ENCODE measurements at places on chromosomes 1 and 21.

DNA sequence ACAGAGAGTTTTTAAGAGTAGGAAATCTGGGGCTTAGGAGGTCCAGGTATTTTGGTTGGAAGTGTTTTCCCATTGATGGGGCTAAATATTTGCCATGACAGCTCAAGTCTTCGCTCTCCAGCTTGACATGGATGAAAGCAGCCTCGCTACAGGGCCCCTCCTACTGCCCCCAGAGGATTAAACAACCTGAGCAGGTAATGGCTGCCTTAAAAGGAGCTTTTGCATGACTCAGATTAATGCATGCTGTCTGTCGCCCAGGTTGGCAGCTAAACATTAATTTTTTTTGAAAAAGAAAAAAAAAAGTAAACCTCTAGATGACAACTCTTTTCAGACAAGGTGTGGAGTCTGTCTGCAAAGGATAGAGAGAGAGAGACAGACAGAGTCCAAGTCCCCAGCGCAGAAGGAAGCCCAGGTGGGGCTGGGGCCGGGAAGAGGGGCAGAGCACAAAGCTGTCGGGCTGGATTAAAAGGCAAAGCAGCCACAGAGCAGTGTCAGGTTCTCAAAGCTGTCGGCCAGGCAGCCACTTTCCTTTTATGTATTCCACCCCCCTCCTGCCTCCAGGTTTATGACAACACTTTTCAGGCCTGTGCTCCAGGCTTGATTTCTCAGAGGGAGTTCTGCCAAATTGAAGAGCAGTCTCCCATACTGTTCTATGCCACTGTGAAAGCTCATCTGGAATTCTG is 127.9 kb downstream of the CLIC6 start:
- peak; percentile 14 for DNase-seq

DNA sequence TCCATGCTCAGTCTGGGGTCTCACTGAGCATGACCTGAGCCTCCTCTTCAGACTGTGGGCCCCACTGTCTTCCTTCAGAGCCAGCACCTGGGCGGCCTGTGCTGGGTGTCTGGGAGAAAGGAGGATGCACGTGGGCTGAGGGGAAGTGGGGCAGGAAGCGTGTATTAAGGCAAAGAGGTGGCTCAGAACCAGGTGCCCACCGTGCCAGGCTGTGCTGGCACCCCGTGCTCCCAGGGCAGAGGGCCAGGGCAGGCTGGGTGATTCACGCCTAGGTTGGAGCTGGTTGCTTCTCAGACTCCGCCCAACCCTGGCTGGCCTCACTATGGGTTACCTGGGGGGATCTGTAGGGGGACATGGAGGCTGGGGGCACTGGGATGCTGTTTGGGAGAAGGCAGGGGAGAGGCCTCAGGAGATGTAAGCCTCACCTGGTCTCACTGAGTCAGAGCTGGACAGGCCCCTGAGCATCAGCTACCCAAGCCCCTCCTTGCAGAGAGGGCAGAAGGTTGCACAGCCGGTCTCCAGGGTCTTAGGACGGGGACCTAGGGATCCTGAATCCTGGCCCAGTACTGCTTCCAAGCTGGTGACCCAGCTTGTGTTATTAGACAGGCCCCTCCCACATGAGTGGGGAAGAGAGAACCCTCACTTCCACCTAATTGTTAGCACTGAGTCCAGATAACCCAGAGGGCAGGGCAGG is 18.6 kb upstream of the PADI1 start:
- DNase-seq: no peak

DNA sequence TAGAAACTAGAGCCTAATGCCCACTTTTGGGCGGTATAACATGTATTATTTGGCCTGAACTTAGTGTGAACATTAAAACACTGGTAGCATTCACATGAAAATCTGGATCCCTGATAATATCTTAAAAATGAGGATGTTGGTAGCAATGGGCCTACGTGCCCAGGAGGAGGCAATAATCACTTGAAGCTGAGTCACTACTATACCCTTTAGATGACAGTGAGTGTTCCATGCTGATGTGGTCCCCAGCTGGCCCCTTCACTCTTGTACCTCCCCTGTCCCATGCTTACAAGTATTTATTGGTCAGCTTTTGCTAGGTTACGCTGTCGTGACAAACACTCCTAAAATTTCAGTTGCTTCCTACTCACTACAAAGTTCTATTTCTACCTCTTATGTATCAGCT is 23.0 kb upstream of the POU2F1 start:
- no peak for DNase-seq

- peak; percentile 95 for DNase-seq
Observed at GRCh38 chr1:182614796-182615454, 10.7 kb upstream of the RGS16 start.

DNA sequence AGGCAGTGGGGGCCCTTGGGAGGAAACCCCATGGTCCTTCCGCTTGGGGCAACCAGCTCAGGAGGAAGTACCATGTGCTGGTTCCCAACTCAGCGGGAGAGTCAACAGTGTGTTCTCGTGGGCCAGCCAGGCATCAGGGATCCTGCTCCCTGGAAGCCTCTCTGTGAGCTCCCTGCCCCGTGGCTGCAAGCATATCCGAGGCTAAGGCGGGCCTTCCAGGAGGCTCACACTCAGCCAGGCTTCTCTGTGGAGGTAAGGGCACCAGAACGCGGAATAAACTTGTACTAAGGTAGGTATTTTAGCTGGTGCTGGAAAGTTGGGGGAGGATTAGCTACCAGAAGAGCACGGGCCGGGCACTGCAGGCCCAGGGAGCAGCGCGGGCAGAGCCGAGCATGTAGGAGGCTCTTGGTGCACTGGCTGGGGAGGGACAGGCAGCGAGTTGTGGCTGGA is 74.7 kb upstream of the POU3F1 start:
- no peak for DNase-seq

Measured in NCI-H1092 treated with DMSO at 0.1 percent for 48 hours (cell line).